Mesenchymal stem cell (in vitro differentiated cells and primary cell): ENCODE measurements at places on chromosomes 3 and 15.

DNA sequence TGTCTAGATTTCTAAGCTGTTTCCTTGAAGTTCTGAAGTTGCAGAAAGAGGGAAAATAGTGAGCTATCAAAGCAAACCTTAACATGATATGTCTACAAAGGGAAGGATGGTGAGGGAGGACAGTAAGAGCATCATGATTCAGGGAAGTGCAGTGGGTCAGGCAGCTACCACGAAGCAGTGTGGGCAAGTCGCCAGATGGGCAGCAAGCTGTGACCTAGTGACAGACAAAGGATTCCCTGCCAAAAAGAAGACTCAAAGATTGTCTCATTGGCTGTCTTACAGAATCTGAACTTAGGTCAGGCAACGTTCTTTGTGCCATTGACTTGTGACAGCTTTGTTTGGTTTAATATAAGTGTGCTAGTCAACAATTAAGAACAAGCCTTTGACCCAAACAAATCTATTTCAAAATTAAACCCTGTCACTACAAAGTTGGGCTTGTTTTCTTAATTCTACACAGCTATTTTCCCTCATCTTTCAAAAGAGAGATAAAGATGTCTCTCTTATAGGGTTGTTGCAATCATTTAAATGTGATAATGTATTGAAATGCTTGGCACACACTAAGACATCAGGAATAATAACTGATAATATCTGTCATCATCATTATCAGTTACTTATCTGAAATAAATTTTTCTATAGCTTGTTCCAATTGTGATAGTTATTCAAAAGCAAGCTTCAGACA lies 153.3 kb downstream of the ECT2 start:
- no peak for DNase-seq
- no peaks in the 10 kb centered on the region for H3K4me1 ChIP-seq
- H3K27me3 ChIP-seq: no peaks in the 10 kb centered on the region
- H3K4me3 ChIP-seq: no peak overlapping the region

DNA sequence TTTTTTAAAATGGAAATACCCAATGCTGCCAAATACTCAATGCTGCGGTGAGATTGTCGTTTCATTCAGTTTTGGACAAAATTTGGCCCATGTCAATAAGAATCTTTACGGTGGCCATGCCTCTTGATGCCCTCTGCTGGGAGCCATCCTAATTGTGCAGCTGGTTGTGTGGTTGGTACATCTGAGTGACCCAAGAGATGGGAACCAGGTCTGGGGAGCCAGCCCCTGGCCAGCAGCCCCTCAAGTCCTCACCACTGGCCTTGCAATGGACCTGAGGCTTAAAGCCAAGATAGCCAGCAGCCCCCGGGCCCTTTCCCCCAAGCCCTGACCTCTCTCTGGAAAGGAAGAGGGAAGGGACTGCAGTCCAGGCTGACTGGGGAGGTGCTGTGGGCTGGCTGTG lies 36.4 kb upstream of the ESYT3 start:
- no peaks in the 10 kb centered on the region for H3K27me3 ChIP-seq
- H3K4me1 ChIP-seq: no peaks in the 10 kb centered on the region

DNA sequence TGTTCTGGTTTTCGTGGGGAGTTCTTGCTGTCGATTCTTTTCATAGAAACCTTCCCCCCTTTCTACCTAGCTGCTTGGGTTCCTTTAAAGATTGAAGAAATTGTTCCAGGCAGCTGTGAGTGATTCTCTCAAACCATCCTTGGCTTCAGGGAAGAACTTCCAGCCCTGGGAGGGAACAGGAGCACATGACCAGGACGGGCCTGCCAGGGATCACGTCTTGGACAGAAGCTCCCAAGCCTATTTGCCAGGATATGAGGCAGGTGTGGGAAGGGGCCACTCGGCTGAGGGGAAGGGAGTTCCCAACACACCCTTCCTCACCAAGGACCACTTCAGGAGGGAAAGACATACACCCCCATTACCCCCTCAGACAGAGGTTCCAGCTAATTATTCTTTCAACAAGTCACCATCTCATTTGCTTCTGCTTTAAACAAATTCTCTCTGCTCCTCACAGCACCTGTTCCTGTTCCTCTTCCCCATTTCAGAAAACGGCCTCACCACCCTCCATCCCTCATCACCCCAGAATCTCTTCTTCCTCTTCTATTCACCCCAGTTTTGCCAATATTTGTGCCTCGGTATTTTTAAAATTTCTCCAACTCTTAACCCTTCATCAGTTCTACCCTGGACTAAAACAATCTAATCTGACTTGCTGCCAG lies 62.5 kb downstream of the WHAMM start:
- no peak for DNase-seq
- peaks cover 5% of the 10 kb centered on the region for H3K36me3 ChIP-seq
- no peaks in the 10 kb centered on the region for H3K27me3 ChIP-seq
- no peak overlapping the region for H3K4me3 ChIP-seq

DNA sequence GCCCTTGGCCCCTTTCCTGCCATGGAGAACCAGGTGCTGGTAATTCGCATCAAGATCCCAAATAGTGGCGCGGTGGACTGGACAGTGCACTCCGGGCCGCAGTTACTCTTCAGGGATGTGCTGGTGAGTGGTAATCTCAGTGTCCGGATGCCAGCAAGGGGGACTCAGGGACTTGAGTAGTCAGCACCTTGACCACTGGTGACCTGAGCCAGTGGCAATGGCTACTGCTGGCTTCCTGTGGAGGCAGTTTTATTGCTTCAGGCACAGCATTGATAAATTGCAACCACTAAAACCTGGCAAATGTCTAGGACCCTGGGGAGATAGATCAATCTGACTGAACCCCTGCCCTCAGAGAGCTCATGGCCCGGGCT lies 830 bp downstream of the MAP2K5 start:
- H3K4me3 ChIP-seq: peak overlapping the region; percentile 88
- H3K4me1 ChIP-seq: peaks cover 14% of the 10 kb centered on the region
- DNase-seq: peak; percentile 23

DNA sequence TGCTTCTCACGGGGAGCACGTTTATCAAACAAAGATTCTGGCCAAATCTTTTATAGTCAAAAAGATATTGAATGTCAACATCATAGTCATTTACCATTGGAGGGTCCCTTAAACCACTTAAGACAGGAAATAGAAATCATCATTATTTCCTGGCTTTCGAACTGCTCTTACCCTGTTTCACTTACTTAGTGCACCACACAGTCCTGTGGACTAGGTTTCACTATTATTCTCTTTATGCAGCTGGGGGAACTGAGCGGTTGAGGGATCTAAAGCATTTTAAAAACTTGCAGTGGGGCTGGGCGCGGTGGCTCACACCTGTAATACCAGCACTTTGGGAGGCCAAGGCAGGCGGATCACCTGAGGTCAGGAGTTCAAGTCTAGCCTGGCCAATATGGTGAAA lies 13.7 kb upstream of the TPRG1 start:
- no peak overlapping the region for H3K27ac ChIP-seq
- H3K4me3 ChIP-seq: no peak overlapping the region
- H3K27me3 ChIP-seq: peaks cover 17% of the 10 kb centered on the region
- no peaks in the 10 kb centered on the region for H3K4me1 ChIP-seq

DNA sequence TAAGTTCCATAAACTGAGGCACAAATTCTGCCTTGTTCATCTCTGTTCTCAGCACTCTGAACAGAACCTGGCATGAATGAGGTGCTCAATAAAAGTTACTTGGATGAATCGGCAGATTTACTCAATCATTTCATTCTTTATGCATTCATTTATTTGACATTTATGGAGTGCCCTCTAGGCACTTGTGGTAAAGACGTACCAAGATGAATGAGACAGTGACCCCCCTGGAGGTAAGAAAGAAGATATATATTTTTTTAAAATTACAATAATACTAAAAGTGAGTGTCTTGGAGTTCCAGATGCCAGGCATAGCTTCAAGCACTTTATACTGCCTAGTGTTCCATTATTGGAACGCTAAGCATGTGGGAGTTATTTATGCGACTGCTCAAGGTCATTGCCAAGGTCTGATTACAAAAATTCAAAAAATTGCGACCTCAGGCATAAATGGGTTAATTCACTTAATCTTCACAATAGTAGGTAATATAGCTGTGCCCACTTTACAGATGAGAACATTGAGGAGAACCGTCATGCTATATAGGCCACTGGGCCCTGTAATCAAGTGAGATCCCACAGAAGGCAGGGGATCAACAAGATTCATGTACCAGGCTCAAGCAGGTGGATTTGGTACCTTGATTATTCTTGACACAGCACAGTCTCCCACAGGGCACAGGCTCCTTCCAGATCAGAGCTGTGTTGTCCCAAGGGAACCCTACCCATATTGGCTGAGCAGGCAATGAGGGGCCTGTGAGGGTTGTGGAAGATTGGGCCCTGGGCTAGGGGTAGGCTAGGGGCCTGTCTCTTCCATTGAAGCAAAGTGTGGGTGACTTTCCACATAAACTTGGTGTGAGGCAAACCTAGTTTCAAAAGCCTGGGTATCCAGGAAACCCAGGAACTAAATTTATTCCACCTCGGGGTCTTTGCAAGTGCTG lies 10.7 kb downstream of the XIRP1 start:
- no peak overlapping the region for H3K4me3 ChIP-seq
- no peaks in the 10 kb centered on the region for H3K27me3 ChIP-seq

GRCh38 chr15:100234158-100235029 lies 107.4 kb downstream of the ADAMTS17 start:
- no peak overlapping the region for H3K27ac ChIP-seq
- no peak for DNase-seq
- no peaks in the 10 kb centered on the region for H3K4me1 ChIP-seq
- H3K4me3 ChIP-seq: no peak overlapping the region
- H3K27me3 ChIP-seq: no peaks in the 10 kb centered on the region
- H3K36me3 ChIP-seq: no peaks in the 10 kb centered on the region

GRCh38 chr3:107847791-107848190 lies 243.0 kb downstream of the CD47 start:
- no peaks in the 10 kb centered on the region for H3K36me3 ChIP-seq
- no peaks in the 10 kb centered on the region for H3K4me1 ChIP-seq
- DNase-seq: no peak

- no peaks in the 10 kb centered on the region for H3K4me1 ChIP-seq
- H3K4me3 ChIP-seq: no peak overlapping the region
- DNase-seq: no peak
- no peak overlapping the region for H3K27ac ChIP-seq
- no peaks in the 10 kb centered on the region for H3K36me3 ChIP-seq
- no peaks in the 10 kb centered on the region for H3K27me3 ChIP-seq
These were observed 771.7 kb downstream of the IGSF11 start for GRCh38 chr3:118262800-118263402.

DNA sequence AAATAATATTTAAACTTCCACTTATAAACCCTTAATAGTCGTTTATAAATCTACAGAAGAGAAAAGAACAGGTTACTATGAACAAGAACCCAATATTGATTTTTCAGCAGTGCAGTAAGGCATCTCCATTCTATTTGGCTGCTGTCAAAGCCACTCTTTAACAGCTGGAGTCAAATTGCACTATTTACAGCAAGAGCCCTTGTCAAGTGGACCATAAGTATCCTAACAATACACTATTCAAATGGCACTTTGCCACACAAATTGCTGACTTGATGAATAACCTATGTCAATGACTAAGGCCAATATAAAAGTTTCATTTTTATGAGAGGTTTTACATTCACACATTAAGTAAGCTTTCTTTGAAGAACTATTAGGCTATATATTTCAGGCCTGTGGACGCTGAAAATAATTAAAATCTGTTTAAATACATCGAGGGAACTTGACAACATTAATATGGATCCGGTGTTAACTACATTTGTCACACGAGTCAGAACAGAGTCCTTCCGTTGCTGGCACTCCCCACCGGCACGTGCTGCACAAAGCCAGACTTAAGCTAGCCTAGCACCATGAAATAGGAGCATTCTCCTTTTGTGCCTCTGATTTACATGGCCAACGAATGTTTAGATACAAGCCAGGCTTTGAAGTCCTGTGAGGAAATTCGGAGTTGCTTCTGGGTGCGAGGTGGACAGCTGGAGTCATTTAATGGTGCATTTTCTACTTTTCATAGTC lies 100.5 kb downstream of the WDR72 start:
- H3K4me3 ChIP-seq: no peak overlapping the region
- DNase-seq: no peak
- no peaks in the 10 kb centered on the region for H3K4me1 ChIP-seq
- no peaks in the 10 kb centered on the region for H3K27me3 ChIP-seq
- no peaks in the 10 kb centered on the region for H3K36me3 ChIP-seq
- H3K27ac ChIP-seq: no peak overlapping the region

DNA sequence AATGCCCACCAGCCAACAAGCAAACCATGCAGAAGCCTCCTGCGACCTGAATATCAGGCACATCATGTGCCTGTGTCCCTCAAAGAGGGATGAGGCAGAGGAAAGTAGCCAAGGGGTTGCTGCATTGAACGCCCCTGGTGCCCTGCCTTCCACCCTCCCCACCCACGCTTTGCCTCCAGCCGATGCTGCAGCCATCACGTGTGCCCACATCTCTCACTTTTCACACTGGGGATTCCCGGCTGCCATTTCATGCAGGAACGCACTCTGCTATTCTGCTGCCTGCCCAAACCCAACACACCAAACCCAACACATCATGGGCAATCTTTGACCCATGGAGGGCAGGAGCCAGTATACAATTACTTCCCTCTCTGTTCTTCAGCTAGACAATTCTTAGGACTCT lies 462.2 kb upstream of the PROK2 start:
- H3K36me3 ChIP-seq: no peaks in the 10 kb centered on the region
- H3K4me3 ChIP-seq: no peak overlapping the region
- H3K27me3 ChIP-seq: peaks cover 28% of the 10 kb centered on the region
- H3K4me1 ChIP-seq: no peaks in the 10 kb centered on the region
- no peak overlapping the region for H3K27ac ChIP-seq

DNA sequence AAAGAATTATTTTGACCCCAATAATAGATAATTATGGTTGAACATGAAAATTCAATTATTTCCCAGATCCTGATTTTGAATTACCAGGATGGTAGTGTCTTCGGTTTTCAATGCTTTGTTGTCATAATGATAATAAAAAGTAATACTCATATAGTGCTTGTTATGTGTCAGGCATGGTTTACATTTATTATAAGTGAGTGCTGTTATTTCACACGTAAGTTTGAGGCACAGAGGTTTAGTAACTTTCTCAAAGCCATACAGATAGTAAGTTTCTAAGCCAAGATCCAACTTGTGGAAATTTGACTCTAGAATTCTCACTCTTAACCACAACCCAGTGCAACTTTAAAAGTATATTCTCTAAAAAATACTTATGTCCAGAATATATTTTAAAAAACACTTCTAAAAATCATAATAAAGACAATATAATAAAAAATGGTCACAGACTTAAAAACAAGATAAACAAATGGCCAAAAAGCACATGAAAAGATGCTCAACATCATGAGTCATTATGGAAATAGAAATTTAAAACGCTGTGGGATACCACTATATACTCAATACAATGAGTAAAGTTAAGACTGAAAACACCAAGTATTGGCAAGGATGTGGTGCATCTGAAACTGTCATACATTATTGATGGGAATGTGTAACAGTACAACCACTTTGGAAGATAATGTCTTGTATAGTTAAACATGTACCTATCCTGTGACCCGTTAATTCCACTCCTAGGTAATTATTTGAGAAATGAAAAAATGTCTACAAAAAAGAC lies 45.2 kb downstream of the SPRED1 start:
- H3K4me1 ChIP-seq: peaks cover 3% of the 10 kb centered on the region
- peaks cover 62% of the 10 kb centered on the region for H3K36me3 ChIP-seq

GRCh38 chr15:62122249-62122648 lies 42.8 kb downstream of the C2CD4B start:
- H3K36me3 ChIP-seq: no peaks in the 10 kb centered on the region
- no peak for DNase-seq
- H3K27ac ChIP-seq: no peak overlapping the region
- no peak overlapping the region for H3K4me3 ChIP-seq

- H3K4me3 ChIP-seq: peak overlapping the region; percentile 86
- peak overlapping the region; percentile 99 for H3K27ac ChIP-seq
- H3K36me3 ChIP-seq: no peaks in the 10 kb centered on the region
- DNase-seq: no peak
These were observed 1.3 kb upstream of the STAG1 start for GRCh38 chr3:136753326-136753939.
